ENCODE measurements at places on chromosomes 13 and 19. TPM values are rescaled to one million over a fixed set of nuclear protein-coding genes. Genes with fewer than 3 reads are reported as not detected.

NOTCH3 gene
- total RNA-seq: 33.1 TPM

KLF12 gene
- 8.8 TPM for total RNA-seq

- DNase-seq: no peak
Observed at GRCh38 chr19:30640252-30640965, 268.2 kb downstream of the ZNF536 start.

GRCh38 chr19:18771328-18772242 is 19.5 kb downstream of the COMP start:
- DNase-seq: no peak

DNA sequence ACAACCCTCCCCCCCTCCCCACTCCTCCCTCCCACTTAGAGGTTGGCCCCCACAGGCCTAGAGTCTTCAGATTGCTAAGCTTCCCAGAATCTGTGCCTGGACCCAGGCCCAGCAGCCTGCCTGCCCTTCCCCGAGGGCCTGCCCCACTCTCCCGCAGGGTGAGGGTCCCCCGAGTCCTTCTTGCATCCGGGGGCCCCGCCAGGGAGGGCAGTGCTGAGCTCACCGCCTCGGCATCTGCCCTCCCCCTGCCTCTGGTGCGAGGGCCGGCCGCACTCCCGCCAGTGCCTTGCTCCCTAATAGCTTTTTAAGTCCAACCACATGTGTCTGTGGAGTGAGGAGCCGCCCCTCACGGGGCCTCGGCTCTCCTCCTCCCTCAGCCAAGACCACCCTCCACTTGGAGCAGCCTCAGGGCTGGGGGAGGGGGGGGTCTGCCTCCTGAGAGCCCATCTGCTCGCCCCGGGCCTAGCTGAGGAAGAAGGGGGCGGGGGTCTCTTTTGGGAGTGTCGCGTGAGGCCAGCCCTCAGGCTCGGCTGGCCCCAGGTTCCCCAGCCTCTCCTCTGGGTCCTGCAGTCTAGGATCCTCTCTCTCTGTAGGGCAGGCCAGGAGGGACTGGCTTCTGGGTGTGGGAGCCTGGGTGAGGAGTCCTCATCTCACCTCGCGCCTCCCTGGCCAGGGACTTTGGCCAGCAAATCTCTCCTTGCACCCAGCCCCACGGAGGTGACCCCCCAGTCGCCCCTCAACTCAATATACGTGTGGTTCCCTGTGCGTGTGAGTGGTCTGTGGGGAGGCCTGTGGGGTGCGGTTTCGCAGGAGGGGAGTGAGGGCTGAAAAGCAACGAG is 47.2 kb downstream of the LYL1 start:
- peak; percentile 94 for DNase-seq

Data from SJSA1 (cell line).